ENCODE measurements at places on chromosomes 5 and 9.

- DNase-seq, result no peak
Observed at GRCh38 chr9:113409481-113409880, 994 bp downstream of the POLE3 start.

GRCh38 chr9:111195766-111196165, 134.3 kb downstream of the OR2K2 start:
- DNase-seq, result no peak

- DNase-seq, result no peak
Observed at GRCh38 chr9:82574911-82575310, 488.0 kb downstream of the RASEF start.

DNA sequence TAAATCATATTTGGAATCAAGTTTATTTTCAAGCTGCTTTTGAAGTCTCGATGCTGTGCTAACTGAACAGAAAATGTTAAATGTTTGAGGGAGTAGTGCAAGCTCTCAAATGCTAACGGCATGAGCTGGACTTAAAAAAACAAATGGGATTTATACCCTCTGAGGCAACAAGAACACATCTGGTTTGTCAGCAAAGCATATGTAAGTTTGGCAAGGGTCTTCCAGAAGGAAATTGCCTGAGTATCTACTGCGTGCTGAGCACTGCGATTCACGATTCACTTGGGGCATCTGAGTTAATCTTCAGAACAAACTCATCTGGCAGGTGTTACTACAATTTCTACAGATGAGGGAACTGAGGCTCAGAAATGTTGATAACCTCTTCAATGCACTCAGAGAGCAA, 98.4 kb upstream of the C9orf72 start:
- no peak for DNase-seq

- DNase-seq, result no peak
Observed at GRCh38 chr9:125433461-125434011, 171.9 kb downstream of the GAPVD1 start.

DNA sequence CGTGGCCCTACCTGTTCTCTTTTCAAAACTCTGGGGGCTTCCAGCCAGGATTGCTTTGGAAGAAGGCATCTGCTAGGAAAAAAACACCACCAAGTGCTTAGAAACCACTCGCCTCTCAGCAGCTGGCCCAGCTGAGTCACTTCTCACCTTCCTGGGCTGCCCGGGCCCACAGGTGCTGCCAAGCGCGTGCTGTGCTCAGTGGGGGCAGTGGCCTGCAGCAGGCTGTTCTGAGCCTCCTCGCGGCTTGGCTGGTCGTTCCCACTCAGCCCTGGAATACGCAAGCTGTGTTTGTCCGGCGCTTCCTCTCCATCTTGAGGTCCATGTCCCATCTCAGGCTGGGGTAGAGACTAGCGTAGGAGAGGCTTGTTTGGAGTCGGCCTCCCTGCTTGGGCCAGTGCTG, 102.5 kb upstream of the FCN2 start:
- no peak for DNase-seq

- DNase-seq, result no peak
Observed at GRCh38 chr5:61563401-61563800, 231.3 kb downstream of the ZSWIM6 start.

GRCh38 chr5:148805326-148806290, 20.8 kb upstream of the ADRB2 start:
- DNase-seq, result no peak

DNA sequence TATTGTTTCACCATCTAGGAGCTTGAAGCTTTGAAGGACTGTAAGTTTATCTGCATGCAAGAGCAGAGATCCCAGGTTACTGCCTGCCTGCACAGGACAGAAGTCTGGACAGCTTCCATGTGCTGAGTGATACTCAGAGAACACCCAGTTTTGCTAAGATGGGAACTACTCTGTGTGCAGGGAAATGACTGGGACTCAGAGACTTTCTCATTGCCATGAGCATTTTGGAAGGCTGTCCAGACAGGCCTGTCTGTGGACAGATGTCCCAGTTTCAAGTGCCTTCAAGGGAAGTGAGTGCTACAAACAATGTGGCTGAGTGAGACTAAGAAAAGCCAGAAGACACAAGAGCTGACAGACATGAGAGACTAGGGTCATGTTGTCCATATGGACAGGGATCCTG, 19.2 kb upstream of the ZNF131 start:
- no peak for DNase-seq

- peak; percentile 11 for DNase-seq
Observed at GRCh38 chr5:180137401-180138213, 66.0 kb upstream of the RNF130 start.

GRCh38 chr5:105168806-105169205, 1606.2 kb upstream of the NUDT12 start:
- no peak for DNase-seq

DNA sequence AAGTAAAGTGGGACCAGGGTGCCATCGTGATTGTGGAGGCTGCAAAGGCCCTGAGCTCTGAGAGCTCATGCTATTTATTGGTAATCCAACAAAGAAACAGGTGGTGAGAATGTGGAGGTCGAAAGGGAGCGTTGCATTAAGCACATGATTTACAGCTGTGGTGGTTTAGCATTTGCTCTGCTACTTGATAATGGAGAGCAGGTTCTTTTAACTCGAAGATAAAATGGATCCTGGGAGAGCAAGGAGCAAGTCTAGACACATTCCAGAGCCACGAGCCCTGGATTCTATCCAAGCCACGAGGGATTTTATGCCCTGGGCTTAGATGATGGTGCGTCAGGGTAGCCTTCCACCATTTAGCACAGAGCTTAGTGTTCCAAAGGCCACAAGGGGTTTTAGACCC, 1710.1 kb upstream of the CDH9 start:
- DNase-seq, result no peak

DNA sequence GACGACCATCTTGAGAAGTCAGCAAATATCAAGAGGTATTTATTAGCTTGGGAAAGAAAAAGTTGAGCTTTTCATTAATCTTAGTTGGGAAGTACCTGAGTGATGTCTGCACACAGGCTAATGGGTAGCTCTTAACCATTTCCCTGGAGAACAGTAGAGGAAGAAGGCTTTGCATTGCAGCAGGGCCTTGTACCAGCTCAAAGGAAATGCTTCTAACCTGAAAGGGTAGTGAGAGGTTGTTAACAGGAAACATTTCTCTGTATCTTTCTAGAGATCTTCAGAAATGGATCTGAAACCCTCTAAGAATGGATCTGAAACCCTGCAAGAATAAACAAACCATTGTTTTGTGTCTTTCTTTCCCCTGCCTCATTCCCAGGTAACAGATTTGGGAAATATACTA, 393.3 kb downstream of the PLK2 start:
- DNase-seq, result no peak

DNA sequence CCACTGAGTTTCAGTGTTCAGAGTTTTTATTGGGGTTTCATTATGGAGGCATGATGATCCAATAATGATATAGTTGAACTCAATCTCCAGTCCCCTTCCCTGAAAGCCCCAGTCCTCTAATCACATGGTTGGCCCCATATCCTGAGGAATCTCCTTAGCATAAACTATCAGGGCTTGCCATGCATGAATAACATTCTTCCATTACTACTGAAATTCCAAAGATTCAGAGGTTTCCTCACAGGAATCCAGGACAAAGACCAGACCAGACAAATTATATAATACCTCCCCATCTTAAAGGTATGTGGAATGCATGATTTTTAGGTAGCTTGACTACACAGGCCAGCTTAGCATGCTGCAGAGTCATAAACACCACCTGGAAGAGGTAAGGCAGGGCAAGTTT, 15.5 kb upstream of the LRRTM2 start:
- DNase-seq, result no peak

DNA sequence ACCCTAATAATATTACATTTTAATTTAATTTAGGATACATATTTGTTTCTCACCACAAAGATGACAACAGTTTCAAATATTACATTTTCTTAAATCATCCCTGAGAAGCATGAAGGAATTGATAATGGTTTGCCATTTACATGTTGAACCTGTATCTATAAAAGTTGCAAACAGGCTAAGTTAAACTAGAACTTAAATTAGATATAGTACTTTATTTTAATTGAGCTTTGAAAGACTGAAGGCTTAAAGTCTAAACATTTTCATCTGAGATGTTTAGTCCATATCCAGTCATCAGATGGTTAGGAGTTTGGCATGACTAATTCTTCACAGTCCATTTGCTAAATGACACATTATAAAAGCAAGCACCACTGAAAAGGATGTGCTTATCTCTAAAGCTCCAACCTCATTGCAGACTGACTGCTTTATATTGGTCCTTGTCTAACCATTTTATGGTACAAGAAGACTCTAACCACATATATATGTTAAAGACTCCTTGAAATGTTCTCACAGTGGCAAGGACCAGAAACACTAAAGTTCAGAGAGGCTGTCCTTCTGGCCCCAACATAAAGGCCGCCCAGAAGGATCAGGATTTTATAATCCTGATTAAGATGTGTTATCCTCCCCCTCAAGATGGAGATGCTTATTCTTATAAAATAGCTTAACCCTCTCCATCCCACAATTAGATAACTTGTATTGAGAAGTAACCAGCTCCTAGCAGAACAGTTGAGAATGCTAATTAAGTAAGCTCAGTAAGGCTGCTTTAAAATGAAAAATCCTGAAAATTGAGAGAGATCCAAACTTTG, 25.8 kb downstream of the WNT8A start:
- DNase-seq, result no peak
